ENCODE measurements at places on chromosomes 7 and 10.

DNA sequence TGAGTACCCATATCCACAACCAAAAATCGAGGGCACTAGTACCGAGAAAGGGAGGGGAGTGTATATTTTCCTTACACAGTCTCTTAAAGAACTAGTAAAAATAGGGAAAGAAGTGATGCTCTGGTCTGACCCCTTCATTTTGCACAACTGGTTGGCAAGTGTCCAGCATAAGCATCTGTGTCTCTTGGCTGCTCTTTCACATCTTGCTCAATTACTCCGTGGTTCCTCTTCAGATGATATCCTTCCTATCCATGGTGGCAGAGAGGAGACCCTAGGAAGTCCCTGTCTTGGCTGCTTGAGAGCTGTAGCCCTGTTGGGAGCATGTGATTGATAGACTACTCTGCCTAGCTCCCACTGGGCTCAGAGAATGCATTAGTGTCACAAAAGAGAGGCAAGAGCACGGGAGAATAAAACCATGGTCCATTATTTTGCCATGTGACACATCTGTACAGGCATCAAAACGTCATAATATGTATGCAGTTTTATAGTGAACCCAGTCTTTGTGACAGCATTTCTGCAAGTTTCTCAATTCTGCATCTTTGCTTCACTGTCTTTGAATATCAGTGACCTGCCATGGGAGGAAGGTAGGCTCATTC is 111.8 kb upstream of the ANKRD1 start:
- no peak for DNase-seq

- DNase-seq: no peak
Observed at GRCh38 chr7:155652156-155653114, 8.0 kb downstream of the RBM33 start.

DNA sequence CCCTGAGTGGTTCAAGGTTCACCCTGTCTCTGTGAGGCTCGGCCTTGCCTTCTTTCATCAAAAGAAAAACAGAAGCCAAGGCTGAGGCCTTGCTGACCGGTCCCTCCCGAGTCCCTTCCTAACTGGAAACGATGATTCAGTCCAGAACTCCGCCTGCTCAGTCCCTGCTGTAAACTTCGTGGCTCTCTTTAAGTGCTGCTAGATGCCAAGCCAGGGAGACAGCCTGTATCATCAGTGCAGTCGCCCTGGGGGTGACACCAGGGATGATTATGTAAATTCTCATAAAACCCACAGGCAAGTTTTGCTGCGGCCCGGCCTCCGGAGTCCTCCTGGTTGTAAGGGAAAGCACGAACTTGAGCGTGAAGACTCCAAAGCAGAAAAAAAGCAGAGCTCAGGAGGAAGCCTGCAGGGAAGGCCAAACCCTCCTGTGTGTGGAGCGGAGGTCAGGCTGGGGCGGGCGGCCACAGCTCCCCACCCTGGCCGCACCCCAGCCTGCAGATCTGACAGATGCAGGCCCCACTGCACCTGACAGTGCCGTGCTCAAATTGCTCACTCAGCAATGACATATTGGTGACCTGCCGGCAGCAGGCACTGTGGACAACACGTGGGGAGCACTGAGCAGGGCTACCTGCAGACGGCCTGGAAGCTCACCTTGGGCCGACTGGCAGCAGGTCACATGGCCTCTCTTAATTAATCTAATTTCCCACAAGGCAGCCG is 123.4 kb downstream of the DYNC2I1 start:
- no peak for DNase-seq

DNA sequence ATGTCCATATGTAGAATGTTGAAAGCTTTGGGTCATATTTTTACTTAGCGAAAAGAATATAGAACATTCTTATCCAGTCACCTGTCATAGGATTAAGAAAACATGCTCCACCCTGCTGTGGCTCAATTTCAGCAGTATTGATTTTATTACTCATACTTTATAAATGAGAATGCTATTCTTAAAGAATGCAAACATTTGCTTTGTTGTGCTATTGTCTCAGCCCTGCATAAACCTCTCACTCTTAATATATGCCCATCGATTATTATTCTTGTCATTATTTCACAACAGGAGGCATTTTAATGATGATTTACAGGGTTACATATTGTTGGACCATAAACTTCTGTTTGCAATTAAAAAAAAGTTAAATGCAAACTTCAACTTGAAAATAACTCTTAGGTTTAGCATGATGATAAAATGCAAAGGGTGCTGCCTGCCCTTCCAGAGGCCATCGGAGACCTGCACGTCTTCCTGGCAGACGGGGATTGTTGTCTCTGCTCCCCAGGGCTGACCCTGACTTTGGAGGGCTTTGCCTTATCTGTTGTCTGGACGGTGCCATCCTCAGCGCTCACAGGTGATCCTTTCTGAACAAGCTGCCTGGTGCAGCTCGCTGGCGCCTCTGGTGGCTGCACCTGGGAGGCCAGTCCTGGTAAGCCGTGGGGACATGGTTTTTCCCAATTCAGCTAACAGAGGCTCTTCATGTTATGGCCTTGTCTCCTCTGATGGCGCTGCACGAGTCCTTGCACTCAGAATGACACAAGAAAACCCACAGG is 50.0 kb upstream of the SHH start:
- no peak for DNase-seq

GRCh38 chr7:148327379-148327778 is 263.2 kb upstream of the C7orf33 start:
- DNase-seq: no peak

- no peak for DNase-seq
Observed at GRCh38 chr10:11048707-11049278, 31.1 kb downstream of the CELF2 start.

GRCh38 chr7:68720697-68721096 is 877.6 kb upstream of the AUTS2 start:
- no peak for DNase-seq

DNA sequence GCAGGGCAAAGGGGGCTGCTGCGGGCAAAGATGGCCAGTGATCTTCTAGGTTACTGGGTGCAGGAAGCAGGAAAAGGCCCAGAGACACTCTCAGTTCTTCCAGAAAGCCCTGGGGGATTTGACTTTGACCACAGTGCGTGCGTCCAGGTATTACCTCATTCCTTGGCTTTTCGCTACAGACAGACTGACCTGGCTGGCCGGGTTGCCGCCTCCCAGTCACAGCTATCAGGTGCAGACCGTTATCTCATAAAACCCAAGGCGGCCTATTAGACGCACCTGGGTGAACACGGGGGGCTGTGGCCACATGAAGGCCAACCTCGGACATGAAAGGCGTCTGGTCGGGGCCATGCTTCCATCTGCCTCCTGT is 80.3 kb downstream of the FOXL3 start:
- DNase-seq: no peak

DNA sequence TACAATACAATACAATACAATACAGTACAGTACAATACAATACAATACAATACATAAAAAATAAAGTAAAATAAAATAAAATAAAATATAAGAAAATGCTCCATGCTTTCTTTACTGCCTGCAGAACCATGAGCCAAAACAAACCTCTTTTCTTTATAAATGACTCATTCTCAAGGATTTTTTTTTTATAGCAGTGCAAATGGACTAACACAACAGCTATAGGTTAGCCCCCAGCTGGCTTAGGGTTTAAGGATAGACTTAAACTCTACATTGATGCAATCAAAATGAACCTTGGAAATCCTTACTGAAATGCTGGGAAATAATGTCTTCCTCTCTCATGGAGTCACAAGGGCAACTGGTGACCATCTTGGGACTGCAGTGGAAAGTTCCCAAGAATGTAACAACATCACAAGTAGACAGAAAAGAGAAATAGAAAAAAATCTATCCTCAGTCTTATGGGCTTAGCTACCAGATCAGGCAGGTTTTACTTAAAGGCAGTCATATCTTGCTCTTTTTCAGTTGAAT is 348.9 kb downstream of the ARL4A start:
- DNase-seq: no peak

GRCh38 chr10:10596256-10596655 is 421.4 kb upstream of the CELF2 start:
- no peak for DNase-seq

DNA sequence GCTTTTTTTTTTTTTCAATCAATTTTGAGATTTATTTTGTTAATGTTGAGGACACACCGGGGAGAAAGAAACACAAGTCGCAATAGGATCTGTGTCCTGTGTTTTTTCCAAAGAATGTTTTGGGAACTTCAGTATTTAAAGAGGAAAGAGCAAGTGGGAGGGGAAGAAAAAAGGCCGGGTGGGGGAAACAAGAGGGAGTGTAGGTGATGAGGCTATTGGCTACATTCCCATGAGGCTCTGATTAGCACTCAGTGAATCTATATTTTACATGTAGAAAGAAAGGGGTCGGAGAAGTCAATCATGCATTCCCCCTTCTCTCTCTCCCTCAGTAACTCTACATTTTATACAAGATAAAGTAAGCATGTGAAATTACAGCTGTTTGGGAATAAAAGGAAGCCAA is 4.1 kb downstream of the ZNF680 start:
- DNase-seq: no peak

GRCh38 chr7:139494835-139495579 is 11.5 kb upstream of the KLRG2 start:
- DNase-seq: no peak
